ENCODE measurements at places on chromosomes 4 and X. TPM values are rescaled to one million over a fixed set of nuclear protein-coding genes. Genes with fewer than 3 reads are reported as not detected.

The USP26 gene
- not detected for total RNA-seq

The VCX2 gene
- total RNA-seq = not detected

The CT45A3 gene
- total RNA-seq = not detected

The AADAT gene
- total RNA-seq = 8.0 TPM

The FRG2 gene
- total RNA-seq = not detected

The PDCL2 gene
- not detected for total RNA-seq

The GAGE12F gene
- not detected for total RNA-seq

The VSIG1 gene
- 0.91 TPM for total RNA-seq

The KDR gene
- total RNA-seq = not detected

The ABLIM2 gene
- total RNA-seq = 2.1 TPM

The DNAAF6 gene
- not detected for total RNA-seq

The ARMCX1 gene
- 21.2 TPM for total RNA-seq

The GYPE gene
- not detected for total RNA-seq

The CENPU gene
- 71.5 TPM for total RNA-seq

The SMIM14 gene
- 50.1 TPM for total RNA-seq

The PRDM8 gene
- 1.2 TPM for total RNA-seq

The RHOXF2B gene
- total RNA-seq = not detected

The ARHGAP6 gene
- total RNA-seq = 0.81 TPM

The PRR32 gene
- total RNA-seq = not detected

The P2RY8 gene
- total RNA-seq = not detected

The SUV39H1 gene
- 17.4 TPM for total RNA-seq
